Muscle of leg (tissue), 16 donors: ENCODE measurements at places on chromosomes 2 and 18.
A peak's percentile ranks its signal among the peaks of the same experiment; 100 is the strongest.

DNA sequence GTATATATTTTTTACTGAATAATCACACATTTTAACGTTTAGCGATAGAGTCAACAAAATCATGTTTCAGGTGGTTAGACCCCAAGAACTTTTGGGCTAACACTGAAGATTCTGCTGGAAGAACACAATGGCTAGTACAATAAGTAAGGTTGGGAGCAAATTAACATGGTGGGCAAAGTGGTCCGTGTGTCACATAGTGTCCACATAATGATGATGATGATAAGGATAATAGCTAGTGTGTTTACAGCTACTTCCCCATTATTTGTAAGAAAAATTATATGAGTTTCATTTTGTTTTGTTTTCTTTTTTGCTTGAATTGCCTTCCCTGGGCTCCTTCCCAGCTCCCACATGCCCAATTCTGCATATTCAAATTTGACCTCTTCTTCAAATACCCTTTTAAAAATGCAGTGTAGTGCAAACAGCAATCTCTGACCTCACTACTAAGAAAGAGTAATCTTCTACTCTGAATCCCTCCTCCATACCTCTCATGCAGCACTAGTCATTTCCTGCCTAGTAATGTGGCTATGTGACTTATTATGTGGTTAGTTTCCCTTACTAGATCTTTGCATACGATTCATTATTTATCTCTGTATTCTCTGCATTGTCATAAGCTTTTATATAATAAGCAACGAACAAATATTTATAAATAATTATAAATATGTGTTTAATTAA lies 16.9 kb upstream of the VPS54 start:
- no peak for DNase-seq

DNA sequence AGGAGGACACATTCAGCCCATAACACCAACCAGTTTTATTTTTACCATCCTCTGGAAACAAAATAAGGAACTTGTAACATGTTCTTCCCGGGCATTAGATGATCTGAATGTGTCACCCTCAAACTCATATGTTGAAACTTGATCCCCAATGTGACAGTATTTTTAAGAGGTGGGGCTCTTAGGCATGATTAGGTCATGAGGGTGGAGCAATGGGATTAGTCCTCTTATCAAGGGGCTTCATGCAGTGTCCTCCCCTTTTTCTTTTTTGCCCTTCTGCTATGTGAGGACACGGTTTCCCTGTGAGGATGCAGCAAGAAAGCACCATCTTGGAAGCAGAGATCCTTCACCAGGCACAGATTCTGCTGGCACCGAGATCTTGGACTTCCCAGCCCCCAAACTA lies 401.5 kb upstream of the TRIB2 start:
- DNase-seq: no peak

GRCh38 chr2:20617892-20618467 lies 32.9 kb downstream of the HS1BP3 start:
- peak; percentile 99 for DNase-seq

DNA sequence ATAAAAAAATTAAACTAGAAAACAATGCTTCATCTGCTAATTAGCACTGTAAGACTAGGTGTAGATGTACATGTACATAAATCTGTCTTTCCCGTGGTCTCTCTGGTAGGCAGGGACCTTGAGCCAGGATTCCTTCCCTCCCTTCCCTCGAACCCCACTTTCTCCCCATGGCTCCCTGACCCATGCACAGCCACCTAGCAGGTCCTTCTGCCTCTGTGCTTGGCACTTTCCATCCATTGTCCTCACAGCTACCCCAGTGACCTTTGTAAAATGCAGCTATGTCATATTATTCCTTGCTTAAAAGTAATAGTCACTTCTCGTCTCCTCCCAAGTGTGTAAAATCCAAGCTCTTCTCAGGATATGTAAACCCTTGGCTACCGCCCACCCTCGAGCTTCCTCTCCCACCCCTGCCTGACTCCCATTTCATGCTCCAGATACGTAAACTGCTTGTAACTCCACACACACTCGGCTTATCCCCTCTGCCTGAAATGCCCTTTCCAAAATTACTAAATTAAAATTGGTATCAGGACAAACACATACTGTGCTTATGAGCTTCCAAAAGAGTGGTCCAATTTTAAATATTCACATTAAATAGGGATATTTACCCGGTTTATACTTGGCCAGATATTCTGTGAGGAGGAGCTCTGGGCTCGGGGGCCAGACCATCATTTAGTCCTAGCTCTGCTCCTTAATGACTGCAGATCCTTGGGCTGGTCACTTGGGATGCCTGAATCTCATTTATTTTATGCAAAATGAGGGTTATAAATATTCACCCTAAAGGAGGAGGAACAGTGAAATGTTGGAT lies 54.0 kb upstream of the RALBP1 start:
- DNase-seq: peak; percentile 75

DNA sequence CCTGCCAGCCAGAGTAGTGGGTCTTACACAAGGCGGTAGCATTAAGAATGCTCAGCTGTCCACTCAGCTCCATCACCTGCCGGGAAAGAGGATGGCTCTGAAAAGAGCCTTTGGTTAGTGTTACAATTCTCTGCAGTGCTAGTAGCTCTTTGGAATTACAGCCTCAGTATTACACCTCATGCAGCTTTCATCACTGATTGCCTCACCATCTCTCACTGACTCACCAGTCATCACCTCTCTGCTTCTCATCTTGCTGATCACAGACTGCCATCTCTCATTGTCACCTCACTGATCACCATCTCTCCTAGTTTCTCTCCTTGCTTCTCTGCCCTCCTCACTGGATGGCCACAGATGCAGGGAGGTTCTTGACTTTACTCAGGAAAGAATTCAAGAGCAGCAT lies 573.5 kb upstream of the SETBP1 start:
- no peak for DNase-seq

DNA sequence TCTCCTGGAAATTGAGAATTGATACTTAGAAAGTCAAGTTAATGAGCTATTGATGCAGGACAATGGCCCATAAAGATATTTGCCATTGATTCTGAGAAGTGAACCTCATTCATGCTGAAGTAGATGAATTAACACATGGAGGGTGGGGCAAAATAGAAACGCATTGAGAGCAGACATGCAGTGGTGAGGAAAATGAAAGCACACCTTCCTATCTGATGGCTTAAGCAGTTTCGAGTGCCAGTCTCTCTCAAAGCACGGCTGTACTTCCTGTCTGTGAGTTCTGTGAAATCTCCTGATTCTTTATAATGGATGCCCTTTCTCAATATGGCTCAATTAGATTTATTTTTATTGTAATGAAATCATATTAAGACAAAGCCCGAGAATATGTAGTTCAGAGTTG lies 247.0 kb downstream of the TMX3 start:
- no peak for DNase-seq

DNA sequence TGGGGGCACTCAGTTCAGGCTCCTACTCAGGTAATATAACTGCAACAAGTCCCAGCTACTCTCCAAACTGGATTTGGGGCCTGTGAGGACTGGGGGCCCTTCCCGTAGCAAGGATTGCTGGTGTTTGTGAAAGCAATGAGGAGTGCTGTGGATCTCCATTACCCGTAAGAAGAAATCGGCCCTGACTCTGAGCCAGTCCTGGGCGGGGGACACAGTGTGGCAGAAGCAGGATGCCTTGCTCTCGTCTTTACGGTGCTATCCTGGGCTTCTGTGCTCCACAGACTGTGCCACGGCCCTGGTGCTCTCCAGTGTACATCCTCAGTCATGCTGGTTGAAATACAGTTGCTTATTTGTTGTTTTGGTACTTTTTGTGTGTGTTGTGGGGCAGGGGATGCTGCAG lies 172.9 kb downstream of the NDUFA10 start:
- DNase-seq: no peak

GRCh38 chr2:187922846-187923245 lies 368.6 kb upstream of the TFPI start:
- no peak for DNase-seq

DNA sequence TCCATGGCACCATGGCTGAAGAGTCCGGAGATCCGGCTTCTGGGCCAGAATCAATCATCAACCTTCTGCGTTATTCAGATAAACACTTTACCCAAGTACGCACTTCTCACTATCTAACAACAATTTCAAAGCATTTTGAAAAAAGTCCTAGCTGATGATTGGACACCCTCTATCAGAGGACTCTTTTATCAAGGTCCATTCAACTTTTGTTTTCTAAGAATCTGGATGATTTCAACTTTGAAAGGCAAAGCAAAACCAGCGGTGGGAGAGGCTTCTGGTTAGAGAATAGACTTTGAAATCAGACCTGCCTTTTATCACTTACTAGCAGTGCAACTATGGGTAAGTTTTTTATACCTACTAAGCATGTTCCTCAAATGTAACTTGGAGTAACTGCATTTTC lies 293.6 kb upstream of the TNP1 start:
- DNase-seq: no peak

GRCh38 chr2:185219981-185220380 lies 518.6 kb upstream of the FSIP2 start:
- DNase-seq: peak; percentile 55

- peak; percentile 44 for DNase-seq
These were observed 106.0 kb upstream of the PKDCC start for GRCh38 chr2:41941831-41942230.

GRCh38 chr2:20165677-20166509 lies 59.0 kb downstream of the SDC1 start:
- DNase-seq: no peak

DNA sequence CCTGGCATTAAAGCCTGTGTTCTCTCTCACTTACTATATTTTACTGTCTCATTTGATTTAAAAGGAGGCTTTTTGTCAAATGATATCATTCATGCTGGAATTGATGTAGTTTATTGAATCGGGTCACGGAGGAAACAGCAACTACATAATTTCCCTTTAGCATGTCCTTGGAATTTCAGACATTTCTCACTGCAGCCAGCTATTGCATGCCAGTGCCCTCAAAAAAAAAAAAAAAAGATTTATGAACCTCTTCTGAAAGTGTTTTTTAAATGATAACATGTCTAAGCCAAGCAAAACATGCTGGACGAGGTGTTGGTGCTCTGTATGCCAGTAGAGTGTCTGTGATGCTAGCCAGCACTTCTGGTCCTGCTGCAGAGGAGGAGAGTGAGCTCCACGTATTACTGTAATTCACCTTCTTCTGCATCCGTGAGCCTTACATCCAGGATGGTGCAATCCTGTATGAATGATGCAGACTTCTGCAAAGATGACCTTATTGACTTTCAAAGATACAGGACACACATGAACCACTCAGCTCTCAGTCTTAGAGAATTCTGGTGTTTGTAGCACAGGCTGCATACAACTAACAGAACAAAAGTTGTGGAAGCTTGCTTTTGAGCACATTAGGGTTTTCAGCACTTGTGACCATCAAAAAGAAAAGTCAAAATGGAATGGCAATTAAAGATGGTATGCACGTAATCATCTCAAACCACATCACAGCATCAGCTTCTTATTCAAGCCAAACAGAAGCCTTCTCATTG lies 31.1 kb downstream of the UGP2 start:
- DNase-seq: peak; percentile 23

GRCh38 chr2:239884051-239884405 lies 141.1 kb downstream of the NDUFA10 start:
- DNase-seq: no peak

- DNase-seq: no peak
These were observed 781.1 kb upstream of the FSHR start for GRCh38 chr2:49935449-49935848.

- DNase-seq: peak; percentile 64
These were observed 230.7 kb downstream of the RND3 start for GRCh38 chr2:150256736-150257135.

DNA sequence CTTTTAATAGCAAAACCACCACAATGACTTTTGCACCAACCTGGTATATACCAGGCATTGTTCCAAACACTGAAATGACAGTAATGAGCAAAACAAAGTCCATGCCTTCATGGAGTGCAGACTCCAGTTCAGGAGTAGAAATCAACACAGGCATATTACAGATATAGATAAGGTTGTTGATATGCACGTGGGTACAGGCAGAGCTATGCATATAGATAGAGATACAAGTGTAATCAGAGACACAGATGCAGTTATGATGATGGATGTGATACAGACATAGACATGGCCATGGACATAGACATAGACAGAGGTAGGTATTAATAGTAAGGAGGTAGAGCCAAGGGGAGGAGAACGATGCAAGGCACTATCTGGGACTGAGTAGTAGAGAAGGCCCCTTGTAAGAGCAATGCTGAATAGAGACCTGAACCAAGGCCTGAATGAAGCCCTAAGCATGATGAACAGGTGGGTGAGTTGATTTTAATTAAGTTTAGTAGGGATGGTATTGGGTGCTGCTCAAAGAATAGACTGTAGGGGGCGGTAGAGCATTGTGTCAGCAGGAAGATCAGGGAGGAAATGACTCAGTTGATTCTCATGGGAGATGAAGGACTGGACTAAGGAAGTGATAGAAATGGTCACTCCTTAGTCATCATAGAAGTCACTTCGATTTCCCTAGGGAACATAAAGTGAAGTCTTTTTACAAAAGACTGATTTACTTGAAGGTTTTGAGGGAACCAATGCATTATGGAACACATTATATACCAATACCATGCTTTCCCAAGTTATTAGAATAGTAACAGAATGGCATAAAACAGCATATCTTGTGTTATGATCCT lies 39.4 kb downstream of the CMPK2 start:
- peak; percentile 43 for DNase-seq

GRCh38 chr2:46561731-46562450 lies 82.5 kb downstream of the TMEM247 start:
- no peak for DNase-seq

DNA sequence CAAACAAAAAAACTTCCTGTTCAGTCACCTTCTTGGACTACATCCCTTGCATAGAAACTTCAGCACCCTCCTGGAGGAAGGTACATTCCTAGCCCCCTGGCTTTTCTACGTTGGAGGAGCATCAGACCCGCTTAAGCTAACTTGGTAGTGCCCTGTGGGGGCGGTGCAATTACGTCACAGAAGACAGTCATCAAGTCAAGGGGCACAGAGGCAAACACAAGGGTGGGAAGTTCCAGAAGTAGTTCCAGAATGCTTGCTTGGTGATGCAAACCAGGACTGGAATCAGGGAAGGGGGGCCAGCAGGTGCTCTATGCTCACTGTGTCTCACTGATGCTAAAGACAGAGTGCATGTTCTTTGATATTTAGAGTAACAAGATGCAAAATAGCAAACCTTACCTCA lies 15.2 kb upstream of the AGFG1 start:
- no peak for DNase-seq

DNA sequence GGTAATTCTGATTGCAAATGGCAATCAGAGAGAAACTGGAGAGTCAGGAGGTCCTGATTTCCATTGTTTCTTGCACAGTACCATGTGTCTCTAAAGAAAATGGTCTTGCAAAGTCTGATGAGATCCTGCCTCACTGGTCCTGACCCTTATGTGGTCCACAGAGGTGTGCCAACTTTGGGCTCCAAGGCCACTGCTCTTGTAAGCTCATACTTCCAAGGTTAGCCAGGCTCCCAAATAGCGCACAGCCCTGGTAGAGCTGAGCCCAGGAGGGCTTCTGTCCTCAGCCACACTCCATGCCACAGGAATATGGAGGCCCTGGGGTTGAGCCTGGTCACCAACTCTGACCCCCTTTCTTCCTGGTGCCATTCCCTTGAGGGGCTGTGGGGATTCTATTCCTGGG lies 80.7 kb downstream of the SDC1 start:
- DNase-seq: no peak
